ENCODE measurements at places on chromosomes 2 and 18.

DNA sequence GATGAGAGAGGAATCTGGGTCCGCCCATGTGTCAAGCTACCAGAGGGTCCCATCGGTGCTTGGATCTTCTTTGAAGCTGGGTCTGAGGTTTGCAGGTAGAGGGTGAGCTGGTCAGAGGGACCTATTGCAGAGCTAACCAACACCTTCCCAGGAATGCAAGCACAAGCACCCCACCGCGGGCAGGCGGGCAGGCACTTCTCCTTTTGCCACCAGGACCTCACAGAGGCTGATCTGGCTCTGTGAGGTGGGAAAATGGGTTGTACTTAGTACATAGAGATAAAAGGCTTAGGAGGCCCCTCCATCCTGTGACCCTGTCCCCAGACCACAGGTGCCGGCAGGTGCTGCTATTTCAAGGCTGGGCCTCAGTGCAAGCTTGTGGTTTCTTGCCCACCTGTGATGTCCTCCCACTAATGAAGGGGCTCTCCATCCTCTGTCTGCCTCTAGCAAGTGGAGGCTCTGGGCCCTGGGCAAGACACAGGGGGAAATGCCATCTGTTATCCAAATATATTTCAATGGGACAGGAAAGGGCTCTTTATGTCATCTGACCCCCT, 31.4 kb upstream of the IL37 start:
- no peak for DNase-seq

DNA sequence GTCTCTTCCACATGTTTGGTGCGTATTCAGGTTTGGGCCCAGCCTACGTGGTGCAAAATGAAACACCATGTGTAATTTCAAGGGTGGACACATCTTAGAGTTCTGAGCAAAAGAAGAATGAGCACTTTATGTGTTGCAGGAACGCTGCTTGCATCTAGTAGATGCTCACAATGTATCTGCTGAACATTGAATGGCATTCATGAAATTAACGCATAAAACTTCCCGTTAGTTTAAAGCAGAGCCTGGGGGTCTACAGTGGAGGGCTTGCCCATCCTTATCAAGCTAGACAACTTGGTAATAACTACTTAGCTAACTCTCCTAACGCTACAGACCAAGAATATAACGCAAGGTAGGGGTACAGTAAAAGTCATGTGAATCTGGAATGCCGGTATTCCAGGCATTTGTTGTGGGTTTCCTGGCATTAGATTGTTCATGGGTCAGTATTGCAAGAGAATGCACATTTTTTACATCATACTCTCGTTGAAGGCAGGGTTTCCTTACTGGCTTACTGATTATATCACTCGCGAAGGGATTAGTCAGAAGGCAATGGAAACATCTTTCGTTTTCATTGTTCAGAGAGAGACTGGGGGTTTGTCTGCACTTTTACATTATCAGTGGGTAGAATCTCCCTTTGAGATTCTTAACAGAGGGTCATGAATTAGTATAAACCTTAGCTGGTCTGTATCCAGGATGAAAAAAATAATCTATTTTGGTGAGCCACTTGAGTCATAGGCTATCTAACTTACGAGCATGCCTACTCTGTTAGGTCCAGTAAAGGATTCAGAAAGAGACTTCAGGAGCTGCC, 229.5 kb upstream of the EPAS1 start:
- no peak for DNase-seq

GRCh38 chr18:7336623-7337022, 105.7 kb downstream of the LRRC30 start:
- no peak for DNase-seq

DNA sequence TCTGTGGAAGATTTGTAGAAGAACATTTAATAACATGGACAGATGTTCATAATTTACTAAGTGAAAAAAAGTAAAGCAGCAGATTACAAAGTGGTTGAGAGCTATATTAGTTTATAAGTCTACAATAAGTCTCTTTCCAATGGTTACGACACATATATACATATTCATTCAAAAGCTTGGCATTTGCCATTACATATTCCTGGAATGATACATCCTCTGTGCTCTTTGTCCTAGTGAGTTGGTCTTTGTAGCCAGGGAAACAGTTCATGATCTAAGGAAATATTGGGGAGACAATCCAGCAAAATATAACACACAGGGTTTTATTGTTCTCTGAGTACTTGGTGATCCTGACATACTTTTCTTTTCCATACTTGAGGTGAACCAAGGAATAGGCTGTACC, 32.5 kb upstream of the SOS1 start:
- no peak for DNase-seq

GRCh38 chr2:218648088-218648786, 11.2 kb downstream of the ZNF142 start:
- no peak for DNase-seq

DNA sequence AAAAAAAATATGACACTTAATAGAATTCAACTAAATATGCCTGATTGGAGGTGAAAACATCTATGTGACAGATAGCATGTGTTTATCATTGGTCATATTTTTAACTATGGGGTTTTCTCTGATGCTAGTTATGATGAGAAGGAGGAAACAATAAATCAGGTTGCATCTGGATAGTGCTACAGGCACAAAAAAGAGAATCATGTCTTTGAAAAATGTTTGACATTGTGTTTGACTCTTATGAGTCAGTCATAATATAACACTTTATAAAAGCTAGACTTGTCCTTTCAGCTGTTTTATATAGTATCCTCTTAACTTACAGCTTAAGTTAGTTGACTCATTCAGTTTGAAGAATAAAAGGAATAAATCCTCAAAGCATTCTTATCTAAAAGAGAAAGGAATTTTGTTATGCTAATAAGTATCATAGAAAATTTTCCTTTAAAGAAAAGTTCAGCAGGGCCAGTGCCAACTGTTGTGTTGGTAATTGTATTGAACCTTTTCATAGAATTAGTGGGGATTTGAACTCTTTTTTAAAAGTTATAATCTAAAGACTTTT, 78.4 kb upstream of the UBXN4 start:
- no peak for DNase-seq

- DNase-seq = no peak
Observed at GRCh38 chr18:49655266-49656072, 93.6 kb downstream of the LIPG start.

- DNase-seq = peak; percentile 36
Observed at GRCh38 chr2:217610401-217610814, 392.4 kb downstream of the TNS1 start.

DNA sequence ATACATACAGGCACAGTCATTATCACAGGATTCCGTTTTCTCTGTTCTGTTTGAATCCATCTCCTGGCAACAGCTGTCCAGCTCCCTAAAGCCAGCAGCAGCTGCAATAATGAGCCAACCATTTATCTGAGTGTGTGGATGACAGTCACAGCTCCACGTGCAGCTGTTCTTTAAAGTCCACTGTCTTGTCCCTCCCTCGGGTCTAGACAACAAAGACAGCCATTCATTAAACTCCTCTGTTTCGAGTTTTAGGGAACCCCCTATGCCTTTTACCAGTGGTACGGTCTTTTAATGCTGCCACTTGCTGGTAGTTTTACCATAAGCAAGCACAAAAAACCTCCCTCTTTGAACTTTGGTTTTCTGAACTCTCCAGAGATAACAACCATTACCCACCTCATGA, 16.0 kb upstream of the MSGN1 start:
- no peak for DNase-seq

GRCh38 chr2:130766037-130766436, 10.7 kb downstream of the AMER3 start:
- DNase-seq = no peak

GRCh38 chr2:130874512-130874911, 37.8 kb downstream of the ARHGEF4 start:
- no peak for DNase-seq

GRCh38 chr2:181348107-181348837, 108.9 kb upstream of the ITGA4 start:
- DNase-seq = no peak

DNA sequence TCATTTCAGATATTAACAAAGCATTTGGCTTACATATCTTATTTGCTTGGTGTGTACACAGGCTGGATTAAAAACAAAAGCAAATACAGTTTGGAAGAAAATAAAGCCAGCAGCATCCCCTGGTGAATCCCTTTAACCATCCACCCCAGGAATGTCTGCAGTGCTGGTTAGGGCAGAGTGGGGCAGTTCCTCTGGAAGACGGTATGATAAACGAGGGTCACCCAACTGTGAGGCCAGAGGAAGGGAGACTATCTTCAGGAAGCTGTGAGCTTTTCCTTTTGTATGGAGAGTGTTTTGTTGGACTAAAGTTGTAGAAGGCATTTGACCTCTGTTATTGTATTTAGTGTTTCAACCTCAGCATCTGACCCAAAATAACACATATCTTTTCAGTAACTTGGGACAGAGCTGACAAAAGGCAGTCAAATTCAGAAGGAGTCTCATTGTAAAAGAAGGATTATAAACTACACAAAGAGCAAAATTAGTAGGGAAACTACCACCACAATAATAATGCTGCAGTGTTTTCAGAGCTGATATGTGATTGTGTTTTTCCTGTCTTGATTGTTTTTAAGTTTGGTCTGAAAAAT, 159.1 kb downstream of the FMNL2 start:
- no peak for DNase-seq

GRCh38 chr2:9410108-9410507, 13.2 kb downstream of the ITGB1BP1 start:
- DNase-seq = no peak

GRCh38 chr2:196365145-196365544, 193.8 kb upstream of the STK17B start:
- no peak for DNase-seq

DNA sequence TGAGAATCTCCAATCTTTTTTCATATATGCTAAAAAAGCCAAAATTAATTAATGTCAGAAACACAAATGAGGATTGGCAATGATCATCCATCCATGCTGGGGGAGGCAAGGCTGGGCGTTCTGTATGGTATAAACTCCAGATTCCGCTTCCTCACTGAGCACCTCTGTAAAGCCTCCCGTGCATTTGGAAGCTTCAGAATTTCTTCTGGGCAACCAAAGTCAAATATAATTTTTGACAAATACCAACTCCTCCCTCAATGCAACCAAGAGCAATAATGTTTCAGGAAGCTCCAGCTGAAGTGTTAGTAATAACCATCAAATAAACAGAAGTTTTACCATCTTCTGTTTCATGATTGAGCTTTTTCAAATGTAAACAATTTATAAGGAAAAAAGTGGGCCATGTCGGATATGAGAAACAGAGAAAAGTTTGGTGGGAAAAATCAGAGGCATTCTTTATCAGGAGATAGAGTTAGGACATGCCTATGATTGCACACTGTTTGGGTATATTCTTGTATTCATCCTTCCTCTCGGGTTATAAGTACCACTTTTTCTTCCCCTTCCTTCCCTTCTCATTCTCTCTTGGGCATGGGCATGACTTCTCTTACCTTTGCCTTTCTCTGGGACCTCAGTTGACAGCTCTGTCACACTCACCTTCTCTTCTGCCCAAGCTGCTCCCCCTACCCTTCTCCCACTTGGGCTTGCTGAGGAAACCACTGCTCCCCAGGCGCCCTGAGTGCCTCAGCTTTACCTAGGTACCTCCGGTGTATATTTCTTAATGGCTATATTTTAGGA, 149.5 kb upstream of the ZEB2 start:
- DNase-seq = no peak

DNA sequence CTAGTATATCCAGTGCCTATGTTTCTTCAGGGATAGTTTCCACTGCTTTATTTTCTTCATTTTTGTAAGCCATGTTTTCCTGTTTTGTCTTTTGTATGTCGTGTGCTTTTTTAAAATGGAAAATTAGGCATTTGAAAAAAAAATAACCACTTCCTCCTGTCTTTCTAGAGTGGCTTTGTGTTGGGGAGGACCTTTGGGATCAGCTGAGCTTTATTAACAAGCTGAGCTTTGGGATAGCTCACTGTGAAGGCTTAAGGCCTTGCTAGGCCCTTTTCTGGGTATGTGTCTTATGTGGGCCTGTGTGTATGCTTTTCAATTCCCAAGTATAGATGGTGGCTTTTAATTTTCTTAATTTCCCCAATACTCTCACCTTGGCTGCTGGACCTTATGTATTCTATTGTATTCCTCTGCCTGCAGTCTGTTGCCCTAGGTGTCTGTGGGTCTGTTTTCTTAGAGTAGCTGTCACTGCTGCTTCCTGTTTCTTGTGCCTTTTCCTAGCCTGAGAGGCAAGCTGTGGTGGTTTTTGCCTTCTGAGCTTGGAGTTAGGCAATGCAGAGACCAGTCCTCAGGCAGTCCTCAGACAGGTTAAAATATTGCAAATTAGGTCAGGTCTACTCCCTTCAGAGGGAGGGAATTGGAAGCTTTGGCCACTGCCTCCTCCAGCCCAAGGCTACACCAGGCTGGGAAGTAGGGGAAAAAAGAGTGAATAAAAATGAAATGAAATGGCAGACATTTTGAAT, 134.7 kb downstream of the LDLRAD4 start:
- no peak for DNase-seq

- peak; percentile 12 for DNase-seq
Observed at GRCh38 chr18:72762515-72763122, 105.2 kb downstream of the NETO1 start.

DNA sequence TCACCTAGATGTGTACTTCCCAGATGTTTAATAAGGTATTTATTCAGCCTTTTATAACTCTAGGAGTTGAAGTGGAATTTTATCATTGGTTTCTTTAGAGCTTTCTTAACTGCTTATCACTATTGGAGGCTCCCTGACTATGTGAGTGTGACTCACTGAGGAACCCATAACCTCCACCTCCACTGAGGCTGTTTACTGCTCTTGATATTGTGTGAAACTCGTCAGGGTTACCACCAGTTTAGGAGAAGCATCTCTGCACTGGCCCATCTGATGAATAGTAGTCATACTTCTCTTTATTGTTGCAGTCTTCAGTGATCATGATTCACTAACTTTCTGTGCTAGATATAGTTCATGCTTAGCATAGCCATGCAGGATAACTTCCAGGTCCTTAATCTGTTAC, 79.6 kb upstream of the UBXN4 start:
- no peak for DNase-seq

DNA sequence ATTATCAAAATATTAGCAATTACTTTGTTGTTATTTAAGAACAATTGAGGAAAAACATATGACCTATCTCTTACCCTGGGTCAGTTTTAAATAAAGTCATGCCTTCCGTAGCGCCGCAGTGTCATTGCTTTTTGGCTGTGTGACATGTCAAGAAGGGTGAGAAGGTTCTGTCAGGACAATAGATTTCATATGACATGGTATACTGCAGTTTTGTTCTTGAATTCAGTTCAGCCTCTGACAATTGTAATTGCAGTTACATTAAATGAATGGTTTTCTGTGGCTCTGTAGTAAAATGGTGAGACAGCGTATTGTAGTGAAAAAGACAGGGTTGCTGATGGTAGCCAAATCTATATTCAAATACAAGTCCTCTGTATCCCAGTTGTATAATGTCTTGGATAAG, 307.2 kb downstream of the CDH2 start:
- DNase-seq = no peak

- DNase-seq = no peak
Observed at GRCh38 chr18:27652480-27653121, 467.5 kb upstream of the CHST9 start.

DNA sequence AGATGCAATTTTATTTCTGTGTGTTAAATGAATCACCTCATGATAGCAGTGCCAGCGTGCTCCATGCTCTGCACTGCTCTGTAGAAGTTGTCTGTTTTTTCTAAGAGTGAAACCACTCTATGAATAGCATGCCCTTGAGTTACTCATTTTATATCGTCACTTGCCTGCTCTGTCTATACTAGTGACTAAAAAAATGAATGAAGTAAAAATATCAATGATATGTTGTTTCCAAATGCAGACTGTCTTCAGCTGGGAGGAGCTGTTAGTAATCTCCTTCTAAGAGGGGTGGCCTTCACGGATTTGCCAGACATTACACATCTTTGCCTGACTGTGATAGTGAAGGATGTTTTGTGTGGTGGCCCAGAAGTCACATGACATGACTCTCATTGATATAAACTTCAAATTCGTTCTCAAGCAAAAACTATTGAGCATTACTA, 852.1 kb downstream of the CNTNAP5 start:
- no peak for DNase-seq

GRCh38 chr2:189338115-189338514, 103.2 kb upstream of the WDR75 start:
- DNase-seq = no peak

Data from NCI-H187 treated with DMSO at 0.1 percent for 48 hours (cell line).